ENCODE measurements at places on chromosomes 6 and 20.

DNA sequence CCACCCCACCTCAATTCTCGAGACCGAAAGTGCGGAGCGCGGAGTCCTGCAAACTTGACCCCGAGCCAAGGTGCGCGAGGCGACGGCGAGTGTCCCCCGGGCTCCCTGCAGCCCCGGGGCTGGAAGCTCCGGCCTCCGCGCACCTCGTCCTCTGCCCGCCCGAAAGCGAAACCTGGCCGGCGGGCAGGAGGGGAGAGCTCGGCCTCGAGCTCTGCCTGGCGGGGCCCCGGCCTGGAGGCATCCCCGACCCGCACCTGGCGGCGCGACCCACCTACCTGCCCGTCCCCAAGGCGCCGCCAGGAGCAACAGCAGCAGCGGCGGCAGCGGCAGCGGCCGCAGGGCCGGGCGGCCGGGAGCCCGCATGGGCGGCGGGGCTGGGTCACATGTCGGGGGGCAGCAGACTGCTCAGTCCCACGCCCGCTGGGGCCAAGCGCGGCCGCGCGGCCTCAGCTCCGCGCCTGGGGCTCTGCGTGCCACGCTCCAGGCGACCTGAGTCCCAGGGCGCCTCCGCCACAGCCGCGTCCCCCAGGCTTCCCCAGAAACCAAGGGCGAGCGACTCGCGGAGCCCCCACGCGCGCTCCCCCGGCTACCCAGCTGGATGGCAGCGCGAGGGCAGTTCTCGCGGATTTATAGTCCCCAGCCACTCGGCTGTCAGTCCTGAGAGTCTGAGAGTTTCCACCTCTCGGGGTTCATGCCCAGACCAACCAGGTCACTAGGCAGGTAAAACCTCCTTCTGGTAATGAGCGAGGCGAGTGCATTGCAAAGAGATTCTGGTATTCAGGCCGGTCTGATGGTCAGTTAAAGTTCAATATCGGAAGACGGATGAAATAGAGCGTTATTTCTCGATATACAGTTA lies at the start of gene IL20RA:
TSS of gene IL20RA (minus strand) at position 600 of the 856 bp plus-strand sequence. CDS start at position 363, 237 bp downstream.
- DNase-seq, result peak; percentile 16

- no peak for DNase-seq
These were observed 160.8 kb downstream of the PDE7B start for GRCh38 chr6:136012198-136012887.

GRCh38 chr20:35225319-35226125 lies 968 bp upstream of the MMP24 start:
- DNase-seq, result no peak

DNA sequence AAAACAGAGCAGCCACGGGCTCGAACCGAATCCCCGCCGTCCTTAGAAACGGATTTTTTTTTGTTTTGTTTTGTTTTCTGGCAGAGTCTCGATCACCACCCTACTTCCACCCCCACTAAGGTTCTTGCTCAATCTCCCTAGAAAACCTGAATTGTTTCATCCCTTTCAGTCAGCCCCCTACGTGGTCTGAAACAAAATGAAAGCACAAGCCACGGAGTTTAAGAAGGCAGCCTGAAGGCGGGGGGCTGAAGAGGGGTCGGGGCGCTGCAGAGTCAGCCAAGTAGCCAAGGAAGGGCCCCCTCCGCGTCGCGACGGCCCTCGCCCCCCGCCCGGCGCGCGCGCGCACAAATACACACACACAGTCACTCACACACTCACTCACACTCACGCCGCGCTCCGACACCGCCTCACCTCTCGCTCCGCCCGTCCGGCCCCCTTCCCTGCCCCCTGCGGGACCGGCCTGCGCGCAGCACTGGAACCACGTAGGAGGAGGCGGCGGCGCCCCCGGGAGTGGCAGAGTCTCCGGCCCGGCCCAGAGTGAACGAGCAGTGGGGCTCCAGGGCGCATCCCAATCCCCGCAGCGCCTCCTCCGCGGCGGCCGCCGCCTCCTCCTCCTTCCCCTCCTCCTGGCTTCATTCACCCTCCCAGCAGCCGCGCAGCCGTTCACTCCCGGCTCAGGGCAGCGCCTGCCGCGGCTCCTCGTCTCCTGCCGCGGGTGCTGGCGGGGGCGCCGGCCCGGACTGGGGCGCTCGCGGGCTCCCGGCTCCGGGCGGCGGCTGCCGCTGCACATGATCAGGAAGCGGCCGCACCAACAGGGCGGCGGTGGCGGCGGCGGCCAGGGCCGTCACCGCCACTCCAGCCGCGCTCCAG lies 1.4 kb downstream of the ATXN1 start:
- DNase-seq, result peak; percentile 63

GRCh38 chr6:161067749-161068148 lies 76.2 kb downstream of the MAP3K4 start:
- DNase-seq, result no peak

GRCh38 chr6:53643481-53643965 lies 22.0 kb downstream of the KLHL31 start:
- DNase-seq, result no peak

DNA sequence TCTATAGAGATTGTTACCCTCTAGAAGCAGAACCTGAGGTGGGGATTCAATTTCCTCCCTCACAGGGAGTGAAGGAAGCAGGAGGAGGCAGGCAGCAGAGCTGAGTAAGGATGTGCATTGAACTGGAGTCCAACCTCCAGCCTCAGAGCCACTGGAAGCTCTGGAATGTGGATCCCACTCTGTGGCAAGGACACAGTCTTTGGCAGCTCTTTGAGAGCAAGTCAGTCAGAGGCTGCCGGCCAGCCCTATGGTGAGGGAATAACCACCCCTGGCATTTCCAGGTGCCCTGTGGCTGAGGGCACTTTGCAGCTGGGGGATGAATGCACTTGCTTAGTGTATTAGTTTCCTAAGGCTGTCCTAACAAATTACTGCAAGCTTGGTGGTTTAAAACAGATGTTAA lies 37.2 kb downstream of the EBF4 start:
- no peak for DNase-seq
